ENCODE measurements at places on chromosomes 7 and 10. TPM values are rescaled to one million over a fixed set of nuclear protein-coding genes. Genes with fewer than 3 reads are reported as not detected.

- H3K27me3 ChIP-seq = no peaks in the 10 kb centered on the region
- no peak overlapping the region for H3K4me3 ChIP-seq
- H3K4me1 ChIP-seq = peaks cover 19% of the 10 kb centered on the region
- no peaks in the 10 kb centered on the region for H3K36me3 ChIP-seq
Observed at GRCh38 chr7:70574314-70574834, 557.6 kb upstream of the GALNT17 start.

- H3K4me3 ChIP-seq = no peak overlapping the region
- no peaks in the 10 kb centered on the region for H3K4me1 ChIP-seq
- H3K27ac ChIP-seq = no peak overlapping the region
- H3K27me3 ChIP-seq = no peaks in the 10 kb centered on the region
Observed at GRCh38 chr7:20651960-20652544, 36.6 kb downstream of the ABCB5 start.

Gene GIMAP2
- polyA plus RNA-seq = 5.7 TPM

DNA sequence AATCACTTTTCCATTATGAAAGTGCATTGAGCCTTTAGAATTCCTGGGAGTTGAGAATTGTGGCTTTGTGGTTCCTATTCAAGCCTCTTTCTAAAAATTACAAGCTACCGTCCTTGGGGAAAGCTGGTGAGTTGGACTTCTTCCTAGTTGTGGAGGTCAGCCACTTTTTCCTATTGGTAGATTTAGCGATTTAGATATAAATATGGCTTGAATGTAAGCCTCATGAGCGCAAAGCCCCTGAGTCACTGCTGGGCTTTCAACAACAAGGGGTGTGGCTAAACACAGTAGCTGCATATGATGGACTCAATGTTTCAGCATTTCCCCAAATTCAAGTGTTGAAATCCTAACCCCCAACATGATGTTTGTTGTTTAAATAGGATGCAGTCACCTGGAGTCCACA lies 150.0 kb upstream of the IGFBP3 start:
- no peaks in the 10 kb centered on the region for H3K4me1 ChIP-seq
- H3K4me3 ChIP-seq = no peak overlapping the region
- no peaks in the 10 kb centered on the region for H3K27me3 ChIP-seq
- no peaks in the 10 kb centered on the region for H3K36me3 ChIP-seq

Gene MNX1
- not detected for polyA plus RNA-seq

DNA sequence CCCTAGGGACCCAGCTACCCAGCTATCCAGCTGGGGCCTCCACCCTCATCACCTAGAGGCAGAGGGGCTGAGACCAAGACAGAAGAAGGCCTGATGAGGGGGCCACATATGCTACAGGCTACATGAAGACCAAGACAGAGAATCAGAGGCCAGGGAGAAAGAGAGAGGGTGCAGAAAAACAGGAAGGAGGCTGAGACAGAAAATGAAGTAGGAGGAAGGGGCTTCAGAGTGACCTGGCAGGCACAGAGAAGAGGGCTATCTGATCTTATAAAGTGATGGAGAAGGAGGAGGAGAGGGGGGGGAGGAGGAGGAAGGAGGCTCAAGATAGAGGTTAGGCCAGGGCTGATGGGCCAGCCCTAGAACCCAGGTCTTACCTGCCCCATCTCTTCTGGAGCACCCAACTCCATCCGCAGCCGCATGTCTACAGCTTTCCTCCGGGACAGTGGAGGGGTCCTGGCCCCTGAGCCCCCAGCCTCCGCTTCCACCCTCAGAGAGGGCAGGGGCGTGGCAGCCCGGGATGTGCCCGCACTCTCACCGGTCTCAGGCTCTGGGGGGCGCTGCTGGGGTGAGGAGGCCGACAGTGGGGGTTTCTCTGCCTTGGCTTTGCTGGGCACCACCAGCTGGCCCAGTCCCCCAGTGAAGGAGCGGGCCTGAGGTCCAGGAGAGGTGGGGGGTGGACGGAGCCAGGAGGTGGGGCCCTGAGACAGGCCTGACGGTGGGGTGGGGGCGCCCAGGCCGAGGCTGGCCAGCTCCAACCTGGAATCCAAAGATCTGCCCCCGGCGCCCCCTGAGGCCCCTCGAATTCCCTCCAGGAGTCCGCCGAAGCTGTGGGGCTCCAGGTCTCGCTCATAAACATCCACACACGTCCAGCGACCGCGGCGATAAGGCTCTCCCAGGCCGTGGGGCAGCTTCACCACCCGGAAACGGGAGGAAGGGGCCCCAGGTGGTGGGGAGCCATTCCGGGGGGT lies 1.8 kb downstream of the TSC22D4 start:
- H3K27me3 ChIP-seq = no peaks in the 10 kb centered on the region
- no peak overlapping the region for H3K27ac ChIP-seq
- H3K4me3 ChIP-seq = peak overlapping the region; percentile 71
- H3K4me1 ChIP-seq = peaks cover 16% of the 10 kb centered on the region
- peak; percentile 61 for DNase-seq
